Kidney capillary endothelial cell (primary cell): ENCODE measurements at places on chromosomes 2 and 18.
A peak's percentile ranks its signal among the peaks of the same experiment; 100 is the strongest.

DNA sequence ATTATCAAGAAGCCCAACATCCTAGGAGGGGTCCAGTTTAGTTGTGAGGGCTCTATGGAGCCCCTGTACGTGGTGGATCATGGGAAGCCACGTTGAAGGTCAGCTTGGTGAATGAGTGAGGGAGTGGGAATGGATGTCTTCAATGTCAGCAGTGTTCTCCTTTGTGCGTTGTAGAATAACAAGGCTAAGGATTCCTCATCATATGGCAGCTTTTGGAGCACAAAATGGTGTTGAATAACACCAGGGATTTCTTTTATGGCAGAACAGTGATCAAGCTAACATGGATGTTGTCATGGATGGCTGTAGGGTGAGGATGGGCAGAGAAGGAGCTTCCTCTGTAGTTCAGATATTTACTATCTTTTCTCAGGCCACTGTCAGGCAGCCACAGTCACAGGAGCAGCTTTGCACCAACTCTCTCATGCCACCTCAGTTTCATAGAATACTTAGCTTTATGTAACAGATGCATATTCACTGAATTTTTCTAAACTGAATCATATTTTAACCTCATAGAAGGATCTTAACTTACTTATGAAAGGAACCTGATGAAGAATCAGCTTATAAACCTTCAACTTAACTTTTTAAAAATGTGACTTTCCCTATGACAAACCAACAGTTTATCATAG lies 284.5 kb upstream of the EPAS1 start:
- DNase-seq = no peak

GRCh38 chr2:144628566-144628965 lies 108.6 kb upstream of the ZEB2 start:
- no peak for DNase-seq

DNA sequence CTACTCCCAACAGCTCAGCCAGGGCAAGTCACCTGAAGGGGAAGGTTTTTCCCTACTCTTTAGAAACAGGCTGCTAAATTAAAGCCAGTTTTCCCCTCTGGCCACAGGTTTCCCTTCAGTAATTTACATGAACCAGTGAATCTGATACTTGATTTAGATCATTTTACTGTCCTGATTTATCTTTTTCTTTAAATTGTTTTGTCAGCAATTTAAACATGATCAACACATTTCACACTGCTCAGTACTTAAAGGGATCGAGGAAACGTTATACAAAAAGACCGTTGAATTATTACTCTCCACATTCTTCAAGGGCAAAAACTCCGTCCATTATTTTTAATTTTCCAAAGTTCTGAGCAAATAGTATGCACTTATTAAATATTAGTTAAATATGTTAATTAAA lies 1165.7 kb upstream of the GYPC start:
- no peak for DNase-seq

DNA sequence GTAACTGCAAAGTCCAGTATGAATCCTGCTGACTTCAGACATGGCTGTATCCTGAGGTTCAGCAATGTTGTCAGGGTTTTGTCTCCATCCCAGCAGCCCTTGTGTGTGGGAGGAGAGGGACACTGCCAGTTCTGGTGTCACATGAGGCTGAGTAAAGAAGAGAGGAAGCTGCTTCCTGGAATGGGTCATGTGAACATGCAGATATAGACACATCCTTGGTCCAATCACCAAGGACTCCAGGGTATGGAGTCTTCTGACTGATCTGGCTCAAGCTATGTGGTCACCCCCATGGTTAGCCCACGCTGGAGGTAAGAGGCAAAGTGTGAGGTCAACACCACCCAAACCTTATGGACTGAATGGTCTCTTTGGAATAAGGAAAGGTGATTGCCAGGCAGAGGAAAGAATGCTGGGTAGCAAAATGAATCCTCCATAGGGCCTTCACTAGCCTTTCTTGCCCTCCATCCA lies 134.4 kb upstream of the SLC1A4 start:
- DNase-seq = no peak

- no peak for DNase-seq
Observed at GRCh38 chr2:136288249-136288648, 170.3 kb upstream of the CXCR4 start.

DNA sequence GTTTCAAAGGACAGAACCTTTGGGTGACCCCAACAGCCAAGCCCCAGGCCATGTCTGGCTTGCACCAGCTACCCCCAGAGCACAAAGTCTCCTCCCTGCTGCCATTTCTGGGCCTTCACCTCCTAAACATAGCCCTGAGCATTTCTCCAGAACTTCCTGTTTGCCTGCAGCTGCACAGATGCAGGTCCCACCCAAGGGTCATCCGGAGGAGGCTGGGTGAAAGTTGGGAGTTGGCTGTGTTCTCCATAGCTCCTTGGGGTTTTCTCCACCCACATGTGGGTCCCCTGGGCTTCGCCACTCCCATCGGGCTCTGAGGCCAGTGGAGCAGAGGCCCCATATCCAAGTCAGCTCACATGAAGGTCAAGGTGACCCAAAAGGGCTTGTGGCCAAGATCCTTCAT lies 4.3 kb downstream of the TNP1 start:
- DNase-seq = no peak

- no peak for DNase-seq
Observed at GRCh38 chr18:38790303-38790702, 1224.7 kb upstream of the CELF4 start.

- no peak for DNase-seq
Observed at GRCh38 chr2:227488045-227488444, 16.1 kb downstream of the AGFG1 start.

GRCh38 chr2:177131858-177132257 lies 80.7 kb upstream of the HNRNPA3 start:
- DNase-seq = no peak

GRCh38 chr2:238765590-238765989 lies 82.3 kb upstream of the TWIST2 start:
- DNase-seq = no peak

DNA sequence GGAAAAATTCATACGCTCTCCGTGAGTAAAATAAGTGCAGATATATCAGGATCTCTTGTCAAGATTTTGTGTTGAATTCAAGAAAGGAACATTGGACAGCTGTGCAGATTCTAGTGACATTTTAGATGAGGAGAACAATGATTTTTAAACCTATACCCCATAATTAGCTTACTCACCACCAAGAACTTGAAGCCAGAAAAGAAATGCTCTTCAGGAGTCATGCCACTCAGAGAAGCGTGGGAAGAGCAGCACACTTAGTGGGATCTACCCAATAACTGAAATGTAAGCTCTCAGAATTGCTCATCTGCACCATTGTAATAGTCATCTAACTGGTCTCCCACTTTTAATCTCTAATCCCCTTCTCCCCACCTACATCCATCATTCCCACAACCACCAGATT lies 9.2 kb upstream of the ERMN start:
- no peak for DNase-seq

GRCh38 chr2:240232961-240233884 lies 92.8 kb upstream of the OTOS start:
- DNase-seq = peak; percentile 61
